ENCODE measurements at places on chromosomes 5 and 9. TPM values are rescaled to one million over a fixed set of nuclear protein-coding genes. Genes with fewer than 3 reads are reported as not detected.

DNA sequence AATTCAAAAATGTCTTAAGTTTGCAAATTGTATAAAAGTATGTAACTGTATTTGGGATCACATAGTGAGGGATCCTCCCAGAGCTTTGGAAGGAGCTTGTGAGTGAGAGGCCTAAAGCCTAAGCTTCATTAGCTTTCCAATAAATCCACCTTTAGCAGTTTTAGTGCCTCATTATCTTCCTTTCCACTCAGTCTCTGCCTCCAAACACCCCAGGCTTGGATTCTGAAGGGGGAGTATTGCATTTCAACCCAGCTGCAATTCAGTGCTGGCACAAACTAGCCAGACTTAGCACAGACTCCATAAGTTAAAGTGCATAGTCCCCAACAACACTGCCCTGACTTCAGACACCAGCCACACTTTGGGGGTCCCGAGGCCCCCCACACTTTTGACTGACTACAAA lies 113.5 kb downstream of the SMARCA2 start:
- no peak for DNase-seq

DNA sequence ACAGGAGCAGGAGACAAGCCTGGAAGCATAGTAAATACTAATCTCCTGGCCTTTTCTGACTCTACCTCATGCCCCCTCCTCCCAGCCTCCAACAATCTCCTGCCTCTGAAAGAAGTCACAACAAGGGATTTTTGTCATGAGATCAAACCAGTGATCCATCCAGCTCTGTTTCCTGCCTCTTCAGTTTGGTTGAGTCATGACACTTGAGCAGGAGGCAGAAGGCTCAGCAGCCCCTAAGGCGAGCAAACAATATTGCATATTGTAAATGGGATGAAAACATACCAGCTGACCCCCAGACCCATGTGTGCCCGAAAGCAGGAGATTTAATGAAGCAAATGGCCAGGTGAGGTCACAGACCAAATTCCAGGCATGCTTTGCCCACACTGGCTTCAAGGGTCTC lies 272.8 kb downstream of the GAS1 start:
- DNase-seq: no peak

DNA sequence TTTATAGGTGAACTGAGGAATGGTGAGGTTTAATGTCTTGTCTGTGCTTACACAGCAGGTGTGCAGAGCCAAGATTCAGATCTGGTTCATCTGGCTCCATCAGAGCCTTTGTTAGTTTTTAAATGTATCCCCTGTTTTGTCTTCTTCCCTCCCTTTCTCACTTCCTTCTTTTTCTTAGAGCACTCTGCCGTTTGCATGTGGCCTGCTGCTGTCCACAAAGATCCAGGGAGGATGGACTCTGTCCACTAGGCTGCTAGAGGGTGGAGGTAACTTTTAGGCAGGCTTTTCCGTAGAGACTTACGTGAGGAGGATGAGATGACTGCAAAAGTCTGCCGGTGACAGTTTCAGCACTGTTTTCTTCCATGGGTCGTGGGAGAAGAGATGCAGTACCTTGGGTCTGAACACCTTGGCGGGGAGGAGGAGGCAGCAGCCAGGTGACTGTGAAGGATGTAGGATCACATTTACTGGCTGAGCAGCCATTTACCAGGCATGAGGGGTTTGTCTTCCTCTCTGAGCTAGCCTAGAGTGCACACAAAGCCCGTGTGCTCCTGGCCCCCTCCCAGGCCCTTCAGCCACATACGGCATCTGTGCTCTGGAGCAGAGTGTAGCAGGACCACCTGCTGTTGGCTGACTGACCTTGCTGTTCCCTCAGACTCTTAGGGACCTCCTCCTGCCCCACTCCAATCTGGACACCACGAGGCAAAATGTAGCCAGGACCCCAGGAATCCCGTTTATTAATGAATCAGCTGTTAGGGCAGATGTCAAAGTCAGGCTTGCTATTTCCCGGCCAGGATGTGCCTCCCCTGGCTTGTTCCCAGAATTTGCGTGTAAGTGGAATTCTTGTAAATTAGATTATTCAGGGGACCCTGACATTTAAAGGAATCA lies 1.8 kb downstream of the NTMT1 start:
- no peak for DNase-seq

DNA sequence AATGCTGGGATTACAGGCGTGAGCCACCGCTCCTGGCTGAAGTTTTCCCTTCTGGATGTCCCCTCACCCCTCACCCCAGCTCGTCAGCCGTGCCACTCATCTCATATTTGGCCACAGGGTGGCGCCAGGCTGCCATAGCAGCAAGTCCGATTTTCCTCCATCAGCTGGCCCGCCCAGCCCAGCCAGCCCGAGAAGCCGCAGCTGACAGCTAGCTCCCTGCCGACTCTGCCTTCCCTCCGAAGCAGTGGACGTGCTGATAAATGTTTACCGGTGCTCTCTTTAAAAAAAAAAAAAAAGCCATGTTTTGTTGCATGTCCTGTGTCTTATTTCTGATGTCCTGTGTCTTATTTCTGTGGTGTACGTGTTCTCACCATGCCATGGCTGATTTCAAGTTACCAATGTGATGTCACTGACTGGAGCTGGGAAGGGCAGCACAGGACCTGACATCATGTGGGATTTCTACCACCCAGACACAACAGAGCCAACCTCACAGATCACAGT lies 58.3 kb downstream of the PFDN1 start:
- peak; percentile 89 for DNase-seq

GRCh38 chr5:32444431-32445286 lies at the start of gene ZFR:
ZFR (minus strand) TSS chr5:32444740; CDS start chr5:32444658, 82 bp downstream.
- DNase-seq: peak; percentile 75

- no peak for DNase-seq
Measured at GRCh38 chr9:95463148-95464060, 53.4 kb downstream of the PTCH1 start.

DNA sequence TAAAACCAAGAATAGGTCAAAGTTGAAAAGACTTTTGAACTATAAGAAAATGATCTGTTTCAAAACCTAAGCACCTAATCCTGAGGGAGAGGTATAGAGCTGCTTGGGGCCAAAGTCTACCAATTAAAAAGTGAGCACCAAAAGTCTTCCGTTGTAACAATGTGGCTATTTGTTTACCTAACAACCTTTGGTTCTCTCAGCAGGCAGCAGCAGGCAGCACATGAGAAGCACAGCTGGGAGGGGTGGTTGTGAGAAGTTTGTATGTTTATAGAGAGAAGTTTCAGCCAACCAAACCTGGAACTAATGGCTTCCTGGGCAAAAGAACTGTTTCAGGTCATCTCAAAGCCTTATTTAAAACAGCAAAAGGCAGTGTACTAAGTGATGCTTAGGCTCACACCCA lies 59.8 kb upstream of the TBC1D9B start:
- DNase-seq: no peak

- DNase-seq: no peak
Measured at GRCh38 chr5:110625376-110625999, 101.0 kb downstream of the TMEM232 start.

- no peak for DNase-seq
Measured at GRCh38 chr5:81214848-81215247, 18.3 kb upstream of the CKMT2 start.

DNA sequence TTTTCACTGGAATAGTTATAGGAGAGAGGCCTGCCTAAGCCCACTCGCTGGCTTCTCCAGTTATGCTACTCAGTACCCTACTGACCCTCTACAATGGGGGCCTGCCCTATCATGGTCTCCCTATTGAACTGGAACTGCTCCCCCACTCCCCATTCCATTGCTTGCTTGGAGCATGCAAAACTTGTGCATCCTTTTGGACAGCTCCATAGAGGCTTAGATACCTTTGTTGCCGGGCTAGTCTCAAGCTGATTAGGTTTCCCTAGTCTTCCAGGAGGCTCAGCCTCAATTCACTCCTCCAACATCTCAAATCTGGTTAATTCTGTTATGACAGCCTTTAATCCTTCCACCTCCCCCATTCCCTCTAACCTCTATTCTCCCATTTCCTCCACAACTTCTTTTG lies 39.9 kb downstream of the KIF24 start:
- no peak for DNase-seq

GRCh38 chr5:33487236-33487635 lies 46.5 kb downstream of the TARS1 start:
- DNase-seq: no peak

DNA sequence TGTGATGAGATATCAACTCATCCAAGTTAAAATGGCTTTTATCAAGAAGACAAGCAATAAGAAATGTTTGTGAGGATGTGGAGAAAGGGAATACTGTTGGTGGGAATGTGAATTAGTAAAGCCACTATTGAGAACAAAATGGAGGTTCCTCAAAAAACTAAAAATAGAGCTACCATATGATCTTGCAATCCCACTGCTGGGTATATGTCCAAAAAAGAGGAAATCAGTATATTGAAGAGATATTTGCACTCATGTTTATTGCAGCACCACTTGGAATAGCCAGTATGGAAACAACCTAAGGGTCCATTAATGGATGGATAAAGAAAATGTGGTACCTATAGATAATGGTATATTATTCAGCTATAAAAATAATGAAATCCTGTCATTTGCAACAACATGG lies 25.1 kb downstream of the PPIP5K2 start:
- DNase-seq: no peak

- DNase-seq: no peak
Measured at GRCh38 chr9:113577525-113578261, 114.2 kb downstream of the RGS3 start.

DNA sequence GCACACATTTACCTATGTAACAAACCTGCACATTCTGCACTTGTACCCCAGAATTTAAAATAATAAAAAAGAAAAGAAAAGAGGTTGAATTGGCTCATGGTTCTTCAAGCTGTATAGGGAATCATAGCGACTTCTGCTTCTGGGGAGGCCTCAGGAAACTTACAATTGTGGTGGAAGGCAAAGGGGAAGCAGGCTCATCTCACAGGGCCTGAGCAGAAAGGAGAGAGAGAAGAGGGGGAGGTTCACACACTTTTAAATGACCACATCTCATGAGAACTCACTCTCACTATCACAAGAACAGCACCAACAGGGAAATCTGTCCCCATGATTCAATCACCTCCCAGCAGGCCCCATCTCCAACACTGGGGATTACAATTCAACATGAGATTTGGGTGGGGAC lies 214.6 kb downstream of the CDK5RAP2 start:
- DNase-seq: no peak

GRCh38 chr9:108874058-108874788 lies 12.2 kb downstream of the ACTL7A start:
- no peak for DNase-seq

GRCh38 chr5:150304481-150305081 lies 1.9 kb upstream of the ARSI start:
- DNase-seq: no peak

- DNase-seq: no peak
Measured at GRCh38 chr5:116360008-116360853, 214.4 kb downstream of the SEMA6A start.

- no peak for DNase-seq
Measured at GRCh38 chr5:58215364-58215763, 244.5 kb downstream of the PLK2 start.

- no peak for DNase-seq
Measured at GRCh38 chr9:18437315-18438201, 36.4 kb upstream of the ADAMTSL1 start.

The CFAP90 gene
- total RNA-seq: not detected

The CA9 gene
- total RNA-seq: 2.0 TPM

The OR1Q1 gene
- not detected for total RNA-seq

The FOXD4L5 gene
- total RNA-seq: not detected

The DRD1 gene
- not detected for total RNA-seq

The FLT4 gene
- 9.3 TPM for total RNA-seq

The PPP2R2B gene
- 0.31 TPM for total RNA-seq

The TCERG1 gene
- total RNA-seq: 127 TPM
